Stimulated activated CD4-positive, alpha-beta T cell treated with anti-CD3 and anti-CD28 coated beads, Interleukin-2, amount 100 ng/mL, for 4 hours (primary cell): ENCODE measurements at places on chromosomes 7 and 10.
A peak's percentile ranks its signal among the peaks of the same experiment; 100 is the strongest.

DNA sequence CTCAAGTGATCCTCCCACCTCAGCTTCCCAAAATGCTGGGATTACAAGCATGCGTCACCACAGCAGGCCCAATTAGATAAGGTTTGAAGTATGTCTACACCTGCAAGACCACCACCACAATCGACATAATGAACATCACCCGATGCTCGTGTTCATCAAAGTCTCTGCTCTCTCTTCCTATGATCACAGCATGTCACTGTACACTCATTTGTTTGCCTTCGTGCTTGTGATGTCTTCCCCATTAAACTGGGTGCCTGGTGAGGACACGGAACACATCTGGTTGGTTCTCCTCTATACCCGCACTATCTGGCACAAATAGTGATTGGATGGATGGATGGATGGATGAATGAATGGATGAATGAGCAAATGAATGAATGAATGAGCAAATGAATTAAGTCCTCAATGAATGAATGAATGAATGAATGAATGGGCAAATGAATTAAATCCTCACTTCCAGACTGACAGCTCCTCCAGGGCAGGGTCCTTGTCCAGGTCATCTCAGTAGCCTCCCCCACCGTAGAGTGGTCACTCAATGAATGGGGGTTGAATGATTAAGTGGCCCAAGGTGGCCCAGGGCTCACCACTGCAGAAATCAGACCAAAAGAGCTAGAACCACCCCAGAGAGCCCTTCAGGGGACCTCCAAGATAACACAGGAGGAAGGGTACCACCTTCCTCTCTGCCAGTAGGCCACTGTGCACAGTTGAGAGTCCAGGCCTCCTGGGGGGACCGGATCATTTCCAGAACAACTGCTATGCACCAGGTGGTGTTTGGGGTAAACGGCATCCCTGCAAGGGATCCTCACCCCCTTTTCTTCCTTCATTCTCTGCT is 101.9 kb upstream of the TNRC18 start:
- DNase-seq = no peak

- DNase-seq = no peak
These were observed 124.4 kb downstream of the KCNMA1 start for GRCh38 chr10:77513220-77513619.

DNA sequence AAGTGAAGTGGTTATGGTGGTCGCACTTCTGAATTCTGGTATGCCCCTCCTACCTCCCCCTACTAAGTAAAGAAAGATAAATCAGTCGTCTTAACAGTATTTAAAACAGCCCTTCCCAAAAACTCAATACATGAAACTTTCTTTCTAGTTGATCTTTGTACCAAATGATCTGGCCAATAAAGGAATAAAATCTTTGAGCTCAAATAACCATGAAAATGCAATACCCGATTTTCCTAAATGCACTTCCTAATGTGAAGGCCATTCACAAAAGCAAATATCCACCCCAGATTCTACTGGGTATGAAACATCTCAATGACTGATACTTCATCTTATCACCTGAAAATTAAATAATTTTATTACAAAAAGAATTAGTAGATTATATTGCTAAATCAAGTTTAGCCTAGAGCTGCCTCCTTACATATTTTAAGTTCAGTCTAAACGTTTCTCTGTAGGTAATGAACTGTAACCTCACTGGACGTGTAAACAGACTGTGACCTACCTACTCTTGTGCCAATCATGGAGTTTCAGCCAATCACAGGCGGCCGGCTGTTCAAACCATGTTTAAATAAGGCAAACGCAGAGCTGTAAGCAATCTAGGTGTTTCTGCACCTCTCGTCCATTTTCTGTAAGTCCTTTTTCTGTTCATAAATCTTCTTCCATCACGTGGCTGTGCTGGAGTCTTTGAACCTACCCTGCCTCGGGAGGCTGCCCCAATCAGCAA is 146.9 kb upstream of the AKR1E2 start:
- no peak for DNase-seq

DNA sequence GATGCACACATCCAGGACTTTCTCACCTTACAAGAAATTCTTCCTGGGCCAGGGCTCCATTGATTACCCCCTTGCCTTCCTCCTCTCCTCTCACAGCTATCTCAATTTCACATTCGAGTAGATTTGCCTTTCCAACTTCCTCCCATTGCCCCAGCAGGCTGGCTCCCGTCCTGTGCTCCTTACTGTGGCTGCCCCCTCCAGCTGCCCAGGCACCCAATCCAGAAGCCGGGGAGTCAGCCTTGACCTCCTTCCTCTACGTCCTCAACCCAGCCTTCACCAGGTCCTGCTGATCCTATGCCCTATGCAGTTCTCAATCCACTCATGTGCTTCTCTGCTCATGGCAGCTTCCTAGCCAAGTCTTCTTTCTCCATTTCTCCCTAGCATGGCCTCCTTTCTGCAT is 85.7 kb upstream of the GPR26 start:
- DNase-seq = no peak

- peak; percentile 9 for DNase-seq
These were observed 10.5 kb upstream of the CRPPA start for GRCh38 chr7:16431646-16432424.

DNA sequence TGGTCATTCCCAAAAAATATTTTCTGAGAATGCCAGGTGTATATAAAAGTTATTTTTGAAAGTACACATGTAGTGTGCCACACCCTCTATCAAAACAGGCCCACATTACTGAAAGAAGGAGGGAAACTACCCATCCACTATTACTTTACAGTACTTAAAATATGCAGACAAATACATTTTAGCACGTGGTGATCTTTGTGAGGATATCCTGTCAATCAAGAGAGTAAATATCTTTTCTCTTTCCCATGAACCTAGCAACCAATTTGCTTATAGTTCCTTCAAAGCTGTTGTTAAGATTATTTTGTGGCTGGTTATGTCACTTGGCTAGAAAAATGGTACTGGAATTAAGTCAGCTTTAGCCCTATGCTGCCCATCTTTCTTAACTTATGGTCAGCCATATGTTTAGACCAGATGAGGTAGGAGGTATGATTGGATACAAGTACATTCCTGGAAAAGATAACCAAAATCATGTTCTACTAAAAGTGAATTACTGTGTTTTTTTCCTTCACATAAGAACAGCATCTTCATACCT is 70.1 kb downstream of the AUTS2 start:
- DNase-seq = no peak

GRCh38 chr7:130429019-130429418 is 11.8 kb downstream of the CEP41 start:
- DNase-seq = no peak

GRCh38 chr7:42745357-42746059 is 166.4 kb downstream of the C7orf25 start:
- peak; percentile 2 for DNase-seq

DNA sequence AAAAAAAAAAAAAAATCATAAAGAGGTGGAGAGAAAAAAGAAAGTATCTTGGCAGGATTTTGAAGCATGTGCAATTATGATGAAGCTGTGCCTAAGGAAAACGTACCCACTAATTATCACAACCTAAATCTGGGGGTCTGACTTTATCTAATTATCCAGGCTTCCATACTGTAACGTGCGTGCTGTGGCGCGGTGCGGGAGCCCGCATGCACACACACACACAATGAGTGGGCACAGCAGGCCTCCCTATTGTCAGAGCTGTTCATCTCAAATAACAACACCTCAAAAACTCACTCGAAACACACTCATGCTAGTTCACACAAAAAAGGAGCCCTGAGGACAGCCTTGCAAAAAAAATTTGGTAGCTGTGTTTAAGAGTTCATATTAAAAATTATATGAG is 31.9 kb downstream of the BEND7 start:
- no peak for DNase-seq

DNA sequence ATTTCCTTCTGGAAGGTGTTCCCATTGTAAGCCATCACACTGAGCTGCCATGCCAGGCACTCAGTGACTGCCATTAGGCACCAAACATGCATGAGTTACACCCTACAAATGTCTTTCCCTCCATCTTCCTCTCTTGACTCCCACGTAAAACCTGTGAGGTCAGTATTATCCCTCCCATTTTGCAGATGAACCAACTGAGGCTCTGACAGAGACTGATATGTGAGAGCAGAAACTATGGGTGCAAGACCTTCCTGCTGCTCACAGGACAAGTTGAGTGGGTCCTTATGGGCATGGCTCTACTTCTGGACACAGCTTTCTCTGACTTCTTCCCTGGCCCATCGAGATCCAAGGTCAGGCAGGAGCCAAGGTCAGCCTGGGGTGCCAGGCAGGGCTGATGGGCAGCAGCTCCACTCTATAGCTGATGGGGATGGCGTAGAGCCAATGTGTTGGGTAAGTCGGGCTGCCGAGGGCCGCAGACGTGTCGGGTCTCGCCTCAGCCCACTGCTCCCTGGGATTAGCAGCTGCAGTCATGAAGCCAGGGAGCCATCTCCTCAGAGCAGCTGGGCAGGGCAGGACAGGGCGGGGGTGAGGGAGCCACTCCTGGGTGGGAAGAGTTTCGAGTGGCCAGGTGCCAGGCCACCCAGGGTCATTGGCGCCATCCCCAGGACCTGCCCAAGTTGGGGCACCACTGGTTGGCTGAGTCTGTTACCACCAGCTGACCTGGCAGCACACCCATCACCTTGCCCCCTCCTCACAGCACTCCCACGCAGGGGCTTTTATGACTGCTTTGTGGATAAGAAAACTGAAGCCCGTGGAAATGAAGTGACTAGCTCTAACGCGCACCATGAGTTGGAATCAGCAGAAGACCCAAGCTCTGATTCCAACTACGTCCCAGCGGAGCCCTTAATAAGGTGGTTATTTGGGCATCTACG is 117.8 kb upstream of the ZMIZ1 start:
- no peak for DNase-seq

GRCh38 chr7:46812101-46812675 is 769.7 kb downstream of the TNS3 start:
- DNase-seq = no peak

DNA sequence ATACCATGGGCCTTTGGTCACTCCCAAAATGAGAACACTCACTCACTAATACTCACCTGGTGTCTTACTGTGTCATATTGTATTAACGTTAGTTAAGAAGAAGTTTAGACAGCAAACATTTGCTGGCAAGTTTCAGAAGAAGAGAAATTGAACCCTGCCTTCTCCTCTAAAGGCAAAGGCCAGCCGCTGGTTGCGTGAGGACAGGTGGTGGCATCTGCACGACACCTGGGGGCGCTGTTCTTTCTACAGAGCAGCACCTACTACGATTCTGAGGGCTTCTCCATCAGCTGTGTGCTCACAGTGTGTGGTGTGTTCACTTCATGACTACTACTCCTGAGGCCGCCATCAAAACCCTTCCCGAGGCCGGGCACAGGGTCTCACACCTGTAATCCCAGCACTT is 17.9 kb upstream of the CLEC2L start:
- no peak for DNase-seq

GRCh38 chr10:13056456-13057077 is 43.4 kb upstream of the OPTN start:
- no peak for DNase-seq

GRCh38 chr10:66747451-66747850 is 178.4 kb upstream of the LRRTM3 start:
- no peak for DNase-seq

DNA sequence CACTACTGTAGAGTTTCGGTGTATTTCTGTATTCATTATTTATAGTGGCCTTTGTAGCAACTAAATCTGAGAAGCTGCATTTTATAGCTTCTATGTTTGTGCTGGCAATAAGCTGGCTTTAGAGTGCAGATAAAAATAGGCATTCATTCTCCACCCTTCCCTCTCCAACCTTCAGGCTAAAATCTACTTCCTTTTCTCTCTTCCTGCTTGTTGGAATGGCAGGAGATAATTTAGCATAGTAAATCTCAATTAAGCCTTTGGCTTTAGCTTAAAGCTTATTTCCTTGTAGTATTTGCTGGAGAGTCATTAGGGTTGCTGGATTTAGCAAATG is 58.5 kb downstream of the CPVL start:
- DNase-seq = no peak

GRCh38 chr7:10973942-10974911 is 555 bp downstream of the PHF14 start:
- peak; percentile 3 for DNase-seq
